ENCODE measurements at places on chromosomes 12 and 14. TPM values are rescaled to one million over a fixed set of nuclear protein-coding genes. Genes with fewer than 3 reads are reported as not detected.

- H3K4me1 ChIP-seq, result no peaks in the 10 kb centered on the region
- no peak for DNase-seq
Observed at GRCh38 chr14:91624757-91625156, 107.1 kb downstream of the CATSPERB start.

DNA sequence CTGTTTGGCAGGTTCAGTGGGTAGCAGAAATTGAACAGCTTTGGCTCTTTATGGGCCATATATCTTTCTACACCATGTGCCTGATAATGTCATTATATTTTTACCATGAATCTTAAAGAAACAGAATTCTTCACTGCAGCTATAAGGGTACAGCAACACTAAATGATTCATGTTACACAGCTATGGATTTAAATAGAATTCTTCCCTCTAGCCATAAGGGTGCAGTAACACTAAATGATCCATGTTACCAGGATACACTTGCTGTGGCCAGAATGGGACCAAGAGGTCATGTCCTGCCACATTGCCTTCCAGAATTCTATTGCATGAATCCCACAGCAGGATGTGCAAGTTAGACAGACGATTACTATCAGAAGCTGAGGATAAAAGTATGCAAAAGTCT is 603.9 kb downstream of the FSCB start:
- H3K27ac ChIP-seq, result no peak overlapping the region
- no peaks in the 10 kb centered on the region for H3K4me1 ChIP-seq
- H3K27me3 ChIP-seq, result no peaks in the 10 kb centered on the region
- DNase-seq, result no peak
- H3K4me3 ChIP-seq, result no peak overlapping the region

DNA sequence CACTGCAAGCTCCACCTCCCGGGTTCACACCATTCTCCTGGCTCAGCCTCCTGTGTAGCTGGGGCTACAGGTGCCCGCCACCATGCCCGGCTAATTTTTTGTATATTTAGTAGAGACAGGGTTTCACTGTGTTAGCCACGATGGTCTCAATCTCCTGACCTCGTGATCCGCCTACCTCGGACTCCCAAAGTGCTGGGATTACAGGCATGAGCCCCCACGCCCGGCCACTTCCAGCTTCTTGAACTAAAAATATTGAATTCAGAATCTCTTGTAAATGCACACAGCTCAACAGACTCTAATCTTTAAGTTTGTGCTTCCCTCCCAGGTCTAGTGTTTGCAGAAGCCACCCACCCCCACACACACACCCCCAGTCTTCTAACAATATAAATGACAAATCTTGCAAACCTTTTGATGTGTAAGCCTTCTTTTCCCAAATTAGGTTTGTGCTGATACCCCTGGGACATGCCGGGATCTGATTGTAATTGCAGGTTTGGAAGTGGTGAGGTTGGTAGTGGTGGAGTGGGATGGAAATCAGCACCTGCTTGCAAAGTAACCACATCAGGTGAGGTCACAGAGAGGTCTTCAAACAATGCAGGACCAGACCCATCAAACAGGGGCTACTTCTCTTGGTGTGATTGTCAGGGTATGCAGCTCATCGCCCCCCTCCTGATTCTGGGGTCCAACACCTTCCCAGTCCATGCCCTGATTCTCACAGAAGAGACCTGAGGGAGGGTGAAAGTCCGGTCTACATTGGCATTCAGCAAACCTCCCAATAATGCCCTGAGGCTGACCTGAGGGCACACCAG is 51.4 kb upstream of the GPR132 start:
- no peak for DNase-seq
- no peak overlapping the region for H3K27ac ChIP-seq
- H3K4me1 ChIP-seq, result no peaks in the 10 kb centered on the region
- H3K4me3 ChIP-seq, result no peak overlapping the region
- H3K27me3 ChIP-seq, result peaks cover 17% of the 10 kb centered on the region

GRCh38 chr12:28787151-28787550 is 361.9 kb upstream of the FAR2 start:
- no peak overlapping the region for H3K4me3 ChIP-seq
- no peaks in the 10 kb centered on the region for H3K27me3 ChIP-seq
- no peak overlapping the region for H3K27ac ChIP-seq
- DNase-seq, result no peak
- no peaks in the 10 kb centered on the region for H3K36me3 ChIP-seq

GRCh38 chr12:10641735-10642500 is 28.5 kb upstream of the MAGOHB start:
- no peaks in the 10 kb centered on the region for H3K27me3 ChIP-seq
- H3K4me1 ChIP-seq, result peaks cover 11% of the 10 kb centered on the region
- DNase-seq, result peak; percentile 76
- H3K4me3 ChIP-seq, result no peak overlapping the region
- H3K36me3 ChIP-seq, result no peaks in the 10 kb centered on the region

GRCh38 chr12:59999291-59999690 is 403.5 kb downstream of the SLC16A7 start:
- no peak overlapping the region for H3K27ac ChIP-seq
- no peaks in the 10 kb centered on the region for H3K4me1 ChIP-seq
- no peak for DNase-seq
- no peaks in the 10 kb centered on the region for H3K27me3 ChIP-seq

DNA sequence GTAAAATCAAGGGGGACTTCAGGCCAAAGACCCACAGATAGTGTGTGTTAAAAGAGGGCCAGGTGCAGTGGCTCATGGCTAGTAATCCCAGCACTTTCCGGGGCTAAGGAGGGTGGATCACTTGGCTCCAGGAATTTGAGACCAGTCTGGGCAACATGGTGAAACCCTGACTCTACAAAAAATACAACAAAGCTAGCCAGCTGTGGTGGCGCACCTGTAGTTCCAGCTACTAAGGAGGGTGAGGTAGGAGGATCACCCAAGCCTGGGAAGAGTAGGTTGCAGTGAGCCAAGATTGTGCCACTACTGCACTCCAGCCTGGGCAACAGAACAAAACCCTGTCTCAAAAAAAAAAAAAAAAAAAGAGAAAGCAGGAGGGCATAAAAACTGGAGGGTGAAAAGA is 8.5 kb downstream of the VCPKMT start:
- H3K4me3 ChIP-seq, result no peak overlapping the region
- H3K27ac ChIP-seq, result no peak overlapping the region
- H3K27me3 ChIP-seq, result no peaks in the 10 kb centered on the region
- peaks cover 37% of the 10 kb centered on the region for H3K36me3 ChIP-seq
- no peak for DNase-seq

DNA sequence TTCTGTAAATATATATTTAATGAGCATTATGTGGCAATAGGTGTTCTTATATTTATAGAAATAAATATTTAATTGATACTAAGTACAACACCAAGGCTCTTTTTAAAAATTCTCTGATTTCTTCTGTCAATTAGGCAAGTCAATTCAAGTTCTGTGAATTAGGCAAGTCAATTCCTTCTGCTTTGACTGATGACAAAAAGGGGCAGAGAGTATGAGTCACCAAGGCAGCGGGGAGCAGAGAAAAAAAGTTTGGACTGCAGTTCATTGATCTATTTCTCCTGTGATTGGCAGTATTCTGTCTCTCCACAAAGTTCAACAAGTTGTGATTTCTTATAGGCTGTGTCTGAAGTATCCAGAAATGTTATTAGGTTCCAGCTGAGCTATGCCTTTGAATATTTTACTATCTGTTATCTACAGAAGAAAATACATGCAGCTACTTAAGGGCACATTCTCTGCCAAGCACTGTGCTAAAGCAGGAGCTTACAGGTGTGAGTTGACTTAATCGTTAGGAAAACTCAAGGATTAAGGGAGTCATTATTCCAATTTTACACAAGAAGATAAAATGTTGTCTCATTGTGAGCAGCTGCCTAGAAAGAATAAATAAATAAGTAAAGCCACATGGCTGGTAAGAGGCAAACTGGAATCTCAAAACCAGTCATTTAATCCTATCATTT is 206.4 kb upstream of the ALG10B start:
- H3K4me1 ChIP-seq, result no peaks in the 10 kb centered on the region
- no peak overlapping the region for H3K27ac ChIP-seq
- no peak for DNase-seq
- H3K4me3 ChIP-seq, result no peak overlapping the region

DNA sequence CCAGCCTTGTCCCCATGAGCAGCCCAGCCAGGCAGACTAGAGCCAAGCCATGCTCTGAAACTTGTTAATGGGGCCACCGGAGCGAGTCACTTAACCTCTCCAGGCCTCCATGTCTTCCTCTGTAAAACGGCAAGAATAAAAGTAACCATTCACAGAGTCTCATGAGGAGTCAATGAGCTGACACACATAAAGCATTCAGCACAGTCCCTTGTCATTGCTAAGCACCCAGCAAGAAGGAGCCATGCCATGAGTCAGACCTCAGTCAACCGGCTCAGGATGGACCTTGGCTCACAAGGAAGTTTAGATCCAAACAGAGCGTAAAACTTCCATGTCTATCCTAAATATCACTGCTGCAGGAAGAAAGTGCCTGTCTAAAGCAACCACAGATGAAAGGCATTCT is 10.6 kb downstream of the FICD start:
- H3K4me1 ChIP-seq, result peaks cover 11% of the 10 kb centered on the region
- H3K4me3 ChIP-seq, result no peak overlapping the region
- peak overlapping the region; percentile 72 for H3K27ac ChIP-seq
- H3K27me3 ChIP-seq, result no peaks in the 10 kb centered on the region
- DNase-seq, result peak; percentile 89

- no peak overlapping the region for H3K4me3 ChIP-seq
- no peaks in the 10 kb centered on the region for H3K27me3 ChIP-seq
Observed at GRCh38 chr12:70822412-70822811, 98.1 kb downstream of the PTPRR start.

DNA sequence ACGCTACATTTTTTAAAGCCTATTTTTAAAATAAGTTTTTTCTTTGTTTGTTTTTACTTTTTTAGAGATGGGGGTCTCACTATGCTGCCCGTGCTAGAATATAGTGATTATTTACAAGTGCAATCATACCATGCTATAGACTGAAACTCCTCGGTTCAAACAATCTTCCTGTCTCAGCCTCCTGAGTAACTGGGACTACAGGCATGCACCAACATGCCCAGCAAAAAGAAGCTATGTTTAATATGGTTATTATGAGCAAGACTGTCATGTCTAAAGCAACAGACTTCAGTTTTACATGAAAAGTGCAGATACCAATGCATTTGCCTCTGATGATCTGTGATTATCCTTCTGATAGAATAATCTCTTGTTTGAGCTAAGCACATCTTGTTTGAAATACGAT is 45.6 kb upstream of the SGPP1 start:
- no peak overlapping the region for H3K27ac ChIP-seq
- H3K27me3 ChIP-seq, result no peaks in the 10 kb centered on the region
- no peaks in the 10 kb centered on the region for H3K36me3 ChIP-seq
- no peak for DNase-seq

DNA sequence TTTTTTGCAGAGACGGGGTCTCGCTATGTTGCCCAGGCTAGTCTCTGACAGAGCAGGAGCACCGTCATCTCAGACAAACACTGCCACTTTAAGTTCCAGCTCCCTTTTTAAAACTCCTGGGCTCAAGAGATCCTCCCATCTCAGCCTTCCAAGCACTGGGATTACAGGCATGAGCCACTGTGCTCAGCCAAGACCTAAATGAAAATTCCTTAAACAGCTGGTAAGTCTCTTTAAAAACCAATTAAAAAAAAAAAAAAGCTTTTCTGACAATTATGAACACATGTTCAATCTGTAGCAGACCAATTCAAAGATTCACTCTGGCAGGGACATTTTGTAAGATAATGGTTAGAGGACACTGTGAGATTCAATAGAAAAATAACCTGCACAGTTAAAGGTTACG is 77.8 kb downstream of the HECTD4 start:
- peaks cover 13% of the 10 kb centered on the region for H3K36me3 ChIP-seq
- H3K27me3 ChIP-seq, result no peaks in the 10 kb centered on the region
- H3K27ac ChIP-seq, result no peak overlapping the region
- no peak for DNase-seq
- no peak overlapping the region for H3K4me3 ChIP-seq

DNA sequence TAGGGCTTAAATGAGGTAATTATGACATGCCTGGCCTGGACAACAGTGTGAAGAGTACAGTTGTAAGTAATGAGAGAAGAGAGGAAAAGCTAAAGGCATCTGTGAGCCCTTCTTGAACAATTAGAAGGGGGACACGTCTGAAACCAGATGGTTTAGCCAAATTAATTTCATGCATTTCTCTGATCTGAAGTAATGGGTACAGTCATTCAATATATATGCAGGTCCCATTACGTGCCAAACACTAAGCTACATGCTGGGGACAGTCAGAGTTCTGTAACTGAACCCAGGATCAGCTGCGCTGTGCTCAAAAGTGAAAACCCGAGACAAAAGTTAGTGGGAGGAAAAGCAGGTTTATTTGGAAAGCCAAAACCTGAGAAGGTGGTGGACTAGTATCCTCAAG is 207.2 kb upstream of the TMTC1 start:
- H3K4me3 ChIP-seq, result no peak overlapping the region
- H3K27me3 ChIP-seq, result no peaks in the 10 kb centered on the region
- H3K27ac ChIP-seq, result no peak overlapping the region
- peak; percentile 5 for DNase-seq
- H3K36me3 ChIP-seq, result no peaks in the 10 kb centered on the region
- no peaks in the 10 kb centered on the region for H3K4me1 ChIP-seq

GRCh38 chr12:125289970-125290369 is 224.7 kb downstream of the AACS start:
- peak; percentile 9 for DNase-seq
- no peaks in the 10 kb centered on the region for H3K4me1 ChIP-seq
- no peak overlapping the region for H3K27ac ChIP-seq

GRCh38 chr14:96584199-96584906 is 82.2 kb downstream of the PAPOLA start:
- no peak overlapping the region for H3K27ac ChIP-seq
- no peaks in the 10 kb centered on the region for H3K4me1 ChIP-seq
- H3K27me3 ChIP-seq, result peaks cover 21% of the 10 kb centered on the region
- DNase-seq, result peak; percentile 43

DNA sequence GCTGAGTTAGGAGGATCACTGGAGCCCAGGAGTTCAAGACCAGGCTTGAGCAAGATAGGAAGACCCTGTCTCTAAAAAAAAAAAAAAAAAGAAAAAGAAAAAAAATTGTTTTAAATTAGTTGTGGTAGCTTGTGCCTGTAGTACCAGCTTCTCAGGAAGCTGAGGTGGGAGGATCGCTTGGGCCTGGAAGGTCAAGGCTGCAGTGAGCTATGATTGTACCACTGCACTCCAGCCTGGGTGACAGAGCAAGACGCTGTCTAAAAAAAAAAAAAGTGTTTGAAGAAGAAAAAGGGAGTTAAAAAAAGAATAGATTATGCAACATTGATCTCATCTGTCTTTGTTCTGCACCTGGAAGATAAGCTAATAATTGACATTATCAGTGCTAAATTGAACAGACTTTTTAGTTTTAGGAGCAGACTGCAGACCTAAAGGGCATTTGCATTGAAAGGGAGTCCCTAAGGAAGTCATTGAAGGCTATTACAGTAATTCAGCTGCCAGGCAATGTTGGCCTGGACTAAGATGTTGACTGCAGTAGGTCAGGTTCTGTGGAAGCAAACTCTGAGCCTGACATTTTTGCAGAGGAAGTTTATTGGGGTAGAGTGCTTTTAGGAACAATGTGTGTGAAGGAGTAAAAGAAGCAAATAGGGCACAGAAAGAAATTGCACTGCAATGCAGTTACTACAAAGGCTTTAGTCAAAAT is 215.8 kb downstream of the PCNX1 start:
- H3K4me3 ChIP-seq, result no peak overlapping the region
- DNase-seq, result no peak
- no peaks in the 10 kb centered on the region for H3K27me3 ChIP-seq
- no peaks in the 10 kb centered on the region for H3K36me3 ChIP-seq

Gene CPM
- polyA plus RNA-seq, result 21.0 TPM

Gene SIX6
- polyA plus RNA-seq, result not detected

Gene LYZ
- not detected for polyA plus RNA-seq

Gene RD3L
- polyA plus RNA-seq, result not detected

Gene MYBPC1
- polyA plus RNA-seq, result not detected

Gene GLTP
- 92.8 TPM for polyA plus RNA-seq

Gene ZFC3H1
- polyA plus RNA-seq, result 25.4 TPM

Gene ATF7IP
- polyA plus RNA-seq, result 24.9 TPM

Gene NGB
- polyA plus RNA-seq, result not detected

Gene PZP
- polyA plus RNA-seq, result not detected

Gene NELL2
- not detected for polyA plus RNA-seq

Gene PMEL
- polyA plus RNA-seq, result 0.76 TPM

Gene RIPK3
- 5.1 TPM for polyA plus RNA-seq

Gene GUCY2C
- not detected for polyA plus RNA-seq
